Activated effector memory CD4-positive, alpha-beta T cell treated with Interleukin-2 at 50 U/mL for 16 hours (primary cell): ENCODE measurements at places on chromosomes 7 and 10.

- no peak for DNase-seq
Observed at GRCh38 chr10:83515001-83515400, 624.3 kb upstream of the GHITM start.

- no peak for DNase-seq
Observed at GRCh38 chr10:79445977-79446757, 743 bp upstream of the ZCCHC24 start.

GRCh38 chr7:37054624-37055241, 330.4 kb upstream of the AOAH start:
- DNase-seq: no peak

DNA sequence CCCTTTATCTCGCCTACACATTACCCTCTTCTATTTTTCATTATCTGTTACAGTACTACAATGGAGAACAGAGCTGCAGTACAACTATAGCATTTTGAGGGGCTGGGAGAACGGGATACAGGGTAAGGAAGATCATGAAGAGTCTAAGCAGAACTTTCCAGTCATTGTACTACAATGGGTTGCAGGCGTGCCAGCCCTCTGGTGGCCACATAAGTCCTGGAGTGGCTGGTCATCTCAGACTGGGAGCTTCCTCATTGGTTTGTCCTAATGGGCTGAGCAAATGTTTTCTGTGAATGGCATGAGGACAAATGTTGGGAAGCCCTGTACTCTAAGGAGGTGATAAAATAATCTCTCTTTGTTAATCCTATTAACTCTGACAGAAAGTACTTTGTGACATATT, 33.0 kb downstream of the TMEM106B start:
- DNase-seq: no peak

DNA sequence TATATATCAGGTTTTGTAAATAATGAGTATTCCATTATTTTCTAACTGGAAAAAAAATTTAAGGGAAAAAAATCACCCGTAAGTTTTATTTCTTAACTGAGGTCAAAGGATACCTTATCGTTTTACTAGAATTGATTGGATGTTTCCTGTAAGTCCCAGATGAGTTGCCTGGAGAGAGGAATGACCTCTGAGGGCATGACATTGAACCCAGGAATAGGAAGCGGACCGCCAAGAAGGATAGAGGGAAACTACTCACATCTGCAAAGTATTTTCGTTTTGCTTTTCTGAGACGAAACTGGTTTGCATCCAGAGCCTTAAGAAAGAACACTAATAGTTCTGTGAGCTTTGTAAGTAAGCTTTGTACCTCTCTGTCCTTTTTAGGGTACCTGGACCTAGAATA, 17.4 kb downstream of the RABGEF1 start:
- DNase-seq: no peak

GRCh38 chr10:13247246-13247645, 13.1 kb upstream of the UCMA start:
- DNase-seq: no peak

DNA sequence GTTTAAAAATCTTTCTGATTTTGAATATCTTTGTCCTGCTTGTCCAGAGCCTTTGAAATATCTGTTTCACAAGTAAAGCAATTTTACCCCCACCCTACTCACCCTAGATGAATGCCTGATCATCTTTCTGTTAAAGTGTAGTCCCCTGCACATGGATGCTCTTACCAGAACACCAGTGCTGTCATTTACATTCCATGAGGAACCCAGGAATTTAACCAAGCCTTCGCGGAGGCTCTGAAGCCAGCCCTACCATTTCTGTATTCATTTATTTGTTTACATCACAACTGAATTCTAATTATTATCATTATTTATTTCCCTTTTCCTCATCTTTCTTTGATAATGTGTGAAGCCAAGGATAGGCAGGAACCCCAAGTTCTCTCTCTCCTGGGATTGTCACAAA, 167.8 kb upstream of the MYO3A start:
- no peak for DNase-seq

DNA sequence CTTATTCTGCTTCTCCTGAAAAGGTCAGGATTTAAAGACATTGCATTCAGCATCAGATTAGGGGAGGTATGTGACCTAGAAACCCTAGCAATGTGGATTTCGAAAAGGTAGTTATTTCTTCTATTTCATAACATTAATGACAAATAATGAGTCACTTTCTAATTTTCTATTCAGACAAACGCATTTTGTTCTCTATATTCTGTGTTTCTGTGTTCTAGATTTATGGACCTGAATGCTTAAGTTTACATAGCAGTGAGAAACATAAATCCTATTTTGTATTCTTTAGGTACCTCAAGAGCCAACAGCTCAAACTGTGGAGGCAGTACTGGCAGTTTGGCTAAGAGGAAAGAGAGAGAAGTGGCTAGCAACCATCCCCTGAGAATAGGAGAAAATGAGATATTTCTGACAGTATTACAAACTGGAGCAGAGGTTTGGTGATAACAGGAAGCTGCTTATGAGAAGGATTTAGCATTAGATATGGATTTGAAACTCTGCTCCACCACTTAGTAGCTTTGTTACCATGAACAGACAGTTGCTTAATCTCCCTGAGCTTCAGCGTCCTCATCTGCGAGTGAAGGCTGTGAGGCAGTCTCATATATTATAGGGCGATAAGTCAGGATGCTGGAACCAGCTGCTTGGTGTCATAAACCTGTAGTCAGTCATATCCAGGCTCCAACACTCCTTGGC, 28.2 kb downstream of the CDK14 start:
- DNase-seq: no peak

GRCh38 chr10:67794256-67794655, 43.7 kb downstream of the DNAJC12 start:
- no peak for DNase-seq

DNA sequence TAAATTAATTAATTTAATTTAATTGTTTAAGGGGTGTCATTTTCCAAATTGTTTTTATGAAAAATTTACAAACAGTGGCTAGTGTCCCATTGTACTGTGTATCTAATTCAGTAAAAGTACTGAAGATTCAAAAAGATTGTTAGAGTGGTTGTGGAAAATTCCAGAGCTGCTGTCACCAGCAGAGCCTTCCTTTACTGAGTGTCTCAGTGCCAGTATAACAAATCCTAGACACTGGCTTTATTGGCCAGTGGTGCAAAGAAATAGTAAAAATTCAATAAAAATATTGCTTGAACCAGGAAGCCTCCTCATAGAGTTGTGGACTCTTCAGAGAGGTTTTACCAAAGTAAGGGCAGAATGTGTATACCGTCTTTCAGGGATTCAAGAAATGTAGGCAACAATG, 23.1 kb upstream of the HERPUD2 start:
- DNase-seq: no peak

- DNase-seq: no peak
Observed at GRCh38 chr7:158431055-158431940, 156.3 kb downstream of the PTPRN2 start.

DNA sequence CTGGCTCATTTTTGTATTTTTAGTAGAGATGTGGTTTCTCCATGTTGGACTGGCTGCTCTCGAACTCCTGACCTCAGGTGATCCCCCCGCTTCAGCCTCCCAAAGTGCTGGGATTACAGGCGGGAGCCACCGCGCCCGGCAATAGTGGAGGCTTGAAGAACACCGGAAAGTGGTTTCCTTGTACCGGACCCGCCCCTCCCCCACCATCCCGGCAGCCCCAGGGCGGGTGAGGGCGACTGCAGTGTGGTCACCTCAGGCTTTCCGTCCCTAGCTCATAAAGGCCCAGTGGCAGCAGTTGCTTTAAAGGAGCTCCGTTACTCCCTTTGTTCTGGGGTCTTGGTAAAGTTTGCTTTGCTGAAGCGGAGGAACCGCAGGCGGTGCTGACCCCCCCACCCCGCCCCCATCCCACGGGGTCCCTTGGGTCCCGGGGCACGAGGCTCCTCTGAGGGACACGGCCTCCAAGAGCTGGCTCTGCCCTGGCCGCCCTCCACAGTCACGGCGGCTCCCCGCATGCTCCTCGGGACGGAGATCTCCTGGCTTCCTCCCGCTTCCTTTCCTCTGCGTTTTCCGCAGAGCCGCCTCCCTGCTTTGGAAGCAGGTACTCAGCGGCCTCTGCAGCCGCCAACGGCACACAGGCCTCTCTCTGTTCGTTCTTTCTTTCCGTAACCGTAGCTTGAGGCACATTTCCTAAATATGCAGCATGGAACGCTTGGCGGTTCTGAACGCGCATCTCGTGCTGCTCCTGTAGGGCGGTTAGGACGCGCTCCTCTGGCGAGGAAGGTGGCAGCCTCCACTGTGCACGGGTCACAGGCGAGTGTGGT, 77.3 kb downstream of the DNAJB6 start:
- DNase-seq: no peak

DNA sequence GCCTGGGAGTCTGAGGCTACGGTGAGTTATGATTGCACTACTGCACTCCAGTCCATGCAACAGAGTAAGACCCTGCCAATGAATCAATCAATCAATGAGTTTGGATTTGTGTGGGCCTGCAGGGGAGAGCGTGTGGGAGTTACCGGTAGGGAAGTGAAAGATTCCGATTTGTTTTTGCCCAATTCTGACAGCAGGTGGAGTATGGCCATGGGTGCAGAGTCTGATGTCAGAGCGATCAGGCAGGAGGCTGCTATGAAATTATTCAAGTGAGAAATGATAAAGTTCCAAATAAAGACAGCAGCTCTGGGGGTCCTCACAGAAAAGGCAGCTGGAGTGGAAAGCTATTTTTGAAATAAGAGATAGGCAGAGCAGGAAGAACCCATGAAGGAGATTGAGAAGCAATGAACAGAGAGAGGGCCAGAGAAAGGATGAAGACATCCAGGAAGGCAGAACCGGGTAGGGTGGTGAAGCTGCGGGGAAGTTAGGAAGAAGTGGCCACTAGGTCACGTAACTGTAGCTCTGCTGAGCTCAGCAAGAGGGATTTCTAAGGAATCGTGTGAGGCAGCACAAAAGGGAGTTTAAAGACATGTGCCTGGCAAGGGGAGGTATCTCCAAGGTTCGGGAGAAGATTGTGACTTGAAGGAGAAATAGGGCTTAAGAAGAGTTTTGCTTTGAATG, 93.7 kb upstream of the NMT2 start:
- DNase-seq: no peak

DNA sequence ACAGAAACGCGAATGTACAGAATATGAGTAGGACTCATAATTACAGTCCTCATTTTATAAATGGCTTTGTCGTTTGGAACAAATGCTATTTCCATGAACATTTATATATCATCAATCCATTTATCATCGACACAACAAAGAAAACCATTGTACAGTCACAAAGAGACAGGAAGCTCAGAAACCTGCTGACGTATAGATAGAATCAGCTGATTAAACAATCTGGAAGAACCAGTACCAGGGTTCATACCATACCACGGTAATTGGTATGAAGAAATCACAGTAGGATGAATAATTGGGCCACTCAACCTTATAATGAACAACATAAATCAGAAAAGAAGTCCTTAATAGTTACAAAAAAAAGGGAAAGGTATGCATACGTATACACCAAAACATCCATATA, 295.0 kb downstream of the PARD3 start:
- DNase-seq: no peak

DNA sequence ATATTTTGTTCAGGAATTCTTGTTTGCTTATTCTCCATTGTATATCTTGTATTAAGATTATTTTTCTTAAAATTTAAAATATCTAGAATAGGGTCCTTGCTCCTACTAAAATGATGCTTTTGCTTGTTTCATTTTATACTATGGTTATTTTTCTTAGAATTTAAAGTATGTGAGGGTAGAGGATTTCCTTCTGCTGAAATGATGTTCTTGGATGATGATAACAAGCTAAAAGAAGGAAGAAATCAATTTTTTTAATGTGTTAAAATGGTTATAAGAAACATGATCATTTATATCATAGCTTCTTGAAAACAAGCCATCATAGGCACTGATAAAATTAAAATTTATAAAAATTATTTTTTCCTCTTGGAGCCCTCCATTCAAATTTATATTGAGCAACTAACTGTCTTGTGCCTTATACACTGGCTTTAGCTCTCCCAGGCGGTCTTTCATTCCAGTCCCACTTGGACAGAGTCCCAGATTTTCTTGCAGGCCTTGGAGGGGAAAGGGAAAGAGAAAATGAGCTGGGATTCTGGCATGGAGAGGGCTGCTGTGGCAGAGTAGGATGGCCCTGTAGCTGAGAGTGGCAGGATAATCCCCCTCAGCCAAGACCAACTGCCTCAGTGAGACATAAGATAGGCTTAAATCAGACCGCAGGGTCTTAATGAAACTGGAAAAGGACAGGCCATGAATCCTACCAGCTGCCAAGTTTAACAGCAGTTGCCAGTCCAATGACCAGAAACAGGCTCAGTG, 60.2 kb downstream of the DNAJB9 start:
- no peak for DNase-seq

DNA sequence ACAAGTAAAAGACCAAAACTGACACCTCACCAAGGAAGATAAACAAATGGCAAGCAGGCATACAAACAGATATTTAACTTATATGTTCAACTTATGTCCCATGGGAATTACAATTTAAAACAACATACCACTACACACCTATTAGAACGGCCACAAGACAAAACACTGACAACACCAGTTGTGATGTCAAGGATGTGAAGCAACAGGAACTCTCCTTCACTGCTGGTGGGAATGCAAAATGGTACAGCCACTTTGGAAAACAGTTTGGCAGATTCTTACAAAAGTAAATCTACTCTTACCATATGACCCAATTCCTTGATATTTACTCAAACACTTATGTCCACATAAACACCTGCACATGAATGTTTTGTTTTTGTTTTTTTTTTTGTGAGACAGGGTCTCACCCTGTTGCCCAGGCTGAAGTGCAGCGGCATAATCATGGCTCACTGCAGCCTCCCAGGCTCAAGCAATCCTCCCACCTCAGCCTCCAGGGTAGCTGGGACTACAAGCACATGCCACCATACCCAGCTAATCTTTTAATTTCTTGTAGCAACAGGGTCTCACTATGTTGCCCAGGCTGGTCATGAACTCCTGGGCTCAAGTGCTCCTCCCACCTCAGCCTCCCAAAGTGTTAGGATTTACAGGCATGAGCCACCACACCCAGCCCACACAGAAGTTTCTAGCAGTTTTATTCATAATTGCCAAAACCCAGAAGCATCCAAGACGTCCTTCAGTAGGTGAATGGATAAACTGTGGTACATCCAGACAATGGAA, 27.3 kb downstream of the HERC4 start:
- no peak for DNase-seq

- DNase-seq: no peak
Observed at GRCh38 chr7:110557-111232, 81.7 kb upstream of the FAM20C start.

- DNase-seq: no peak
Observed at GRCh38 chr7:23345601-23346000, 46.5 kb downstream of the MALSU1 start.

GRCh38 chr7:101390901-101391301, 28.2 kb downstream of the COL26A1 start:
- peak; percentile 4 for DNase-seq

DNA sequence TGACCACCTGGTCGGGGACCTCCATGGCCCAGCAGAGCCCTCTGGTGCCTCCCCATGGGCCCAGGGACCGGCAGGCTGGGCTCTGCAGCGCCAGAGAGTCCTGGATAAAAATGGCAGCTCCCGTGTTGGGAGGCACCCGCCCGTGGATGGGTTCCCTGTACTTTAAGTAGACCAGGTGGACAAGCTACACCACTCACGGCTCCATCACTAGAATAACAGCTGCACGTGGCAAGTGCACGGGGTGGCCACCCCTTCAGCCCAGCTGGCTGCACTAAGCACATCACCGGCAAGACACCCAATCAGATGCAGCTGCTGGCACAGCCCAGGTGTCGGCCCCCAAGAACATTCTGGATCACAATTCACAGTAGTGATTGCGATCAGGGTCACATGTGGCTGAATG, 69.8 kb downstream of the DIP2C start:
- no peak for DNase-seq
